NCI-H226 (cell line): ENCODE measurements at places on chromosomes 7 and 10.

GRCh38 chr7:51024867-51025266 is 242.2 kb upstream of the GRB10 start:
- no peak for DNase-seq

GRCh38 chr7:107312418-107312817 is 143.6 kb downstream of the HBP1 start:
- peak; percentile 51 for DNase-seq

DNA sequence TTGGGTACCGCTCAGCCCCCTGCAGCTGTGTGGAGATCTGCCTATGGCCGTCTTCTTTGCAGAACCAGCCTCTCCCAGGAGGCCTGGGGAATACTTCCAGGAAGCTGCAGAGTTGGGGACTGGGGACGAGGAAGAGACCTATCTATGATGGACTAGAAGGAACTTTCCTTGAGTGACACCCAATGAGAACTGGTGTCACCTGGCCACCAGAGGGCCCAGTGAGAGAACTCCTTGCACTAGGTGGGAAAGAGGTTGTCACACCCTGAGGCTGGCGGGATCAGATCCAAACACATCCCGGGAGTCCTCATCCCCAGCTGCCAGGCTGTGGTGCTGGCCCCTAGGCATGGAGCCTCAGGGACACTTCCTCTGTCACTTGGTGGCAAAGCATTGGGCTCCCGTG is 4.9 kb upstream of the GRID2IP start:
- DNase-seq, result no peak

- DNase-seq, result peak; percentile 13
These were observed 1.9 kb downstream of the ACSL5 start for GRCh38 chr10:112375721-112376395.

DNA sequence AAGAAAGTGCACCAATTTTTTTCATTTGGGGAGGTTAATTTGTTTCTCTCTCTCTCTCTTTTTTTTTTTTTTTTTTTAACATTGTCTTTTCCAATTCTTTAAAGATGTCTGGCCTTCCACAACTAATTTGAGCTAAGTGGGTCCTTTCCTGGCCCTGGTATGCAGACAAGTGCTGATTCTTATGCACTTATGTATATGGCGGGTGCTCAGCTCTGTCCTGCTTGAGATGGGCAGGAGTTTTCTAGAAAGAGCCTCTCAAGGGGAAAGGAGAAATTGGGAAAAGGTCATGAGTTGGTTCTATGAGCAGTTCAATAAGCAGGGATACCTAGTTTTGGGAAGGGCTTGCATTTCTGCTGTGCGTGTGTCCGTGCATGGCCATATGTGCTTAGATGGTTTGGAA is 67.8 kb upstream of the NPVF start:
- DNase-seq, result no peak

DNA sequence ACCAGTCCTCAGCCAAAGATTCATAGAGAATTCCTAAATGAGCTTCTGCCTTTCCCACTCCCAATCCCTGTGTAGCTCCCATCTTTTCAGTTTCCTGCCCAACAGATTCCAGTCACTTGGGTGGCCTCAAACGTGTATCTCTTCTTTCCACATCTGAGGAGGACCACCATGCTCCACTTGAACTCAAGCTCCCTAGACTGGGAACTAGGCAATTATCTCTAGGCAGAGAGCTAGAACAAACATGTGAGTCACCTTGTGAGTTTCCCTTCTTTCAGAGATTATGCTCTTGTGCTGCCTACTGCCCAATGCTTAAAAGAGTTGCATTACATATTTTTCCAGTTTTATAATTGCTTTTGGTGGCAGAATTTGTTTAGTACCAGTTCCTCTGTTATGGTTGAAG is 178.0 kb downstream of the MDFIC start:
- peak; percentile 68 for DNase-seq

GRCh38 chr10:31620226-31621151 is 301.5 kb downstream of the ZEB1 start:
- DNase-seq, result peak; percentile 77

GRCh38 chr10:44017483-44018145 is 367.3 kb downstream of the CXCL12 start:
- no peak for DNase-seq

- no peak for DNase-seq
These were observed 31.7 kb downstream of the ECHDC3 start for GRCh38 chr10:11773761-11774441.
